ENCODE measurements at places on chromosomes 11 and 22.
A peak's percentile ranks its signal among the peaks of the same experiment; 100 is the strongest.

DNA sequence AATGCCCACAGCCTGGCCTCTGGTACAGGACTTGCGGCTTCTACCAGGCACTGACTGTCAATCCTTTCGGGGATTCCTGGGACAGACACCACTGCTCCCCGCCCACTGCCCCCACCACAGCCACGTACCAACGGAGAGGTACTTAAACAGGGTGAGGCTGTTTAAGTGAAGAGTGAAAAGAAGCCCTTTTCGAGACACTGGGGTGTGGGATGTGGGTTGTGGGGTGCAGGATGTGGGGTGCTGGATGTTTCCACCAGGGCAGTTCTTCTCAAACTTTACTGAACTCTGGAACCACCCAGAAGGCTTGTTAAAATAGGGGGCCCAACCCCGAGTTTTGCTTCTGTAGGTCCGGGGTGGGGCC lies 34.2 kb upstream of the PRR5 start:
- peak; percentile 47 for DNase-seq

- DNase-seq = no peak
Measured at GRCh38 chr11:128697645-128698174, 3.8 kb downstream of the FLI1 start.

DNA sequence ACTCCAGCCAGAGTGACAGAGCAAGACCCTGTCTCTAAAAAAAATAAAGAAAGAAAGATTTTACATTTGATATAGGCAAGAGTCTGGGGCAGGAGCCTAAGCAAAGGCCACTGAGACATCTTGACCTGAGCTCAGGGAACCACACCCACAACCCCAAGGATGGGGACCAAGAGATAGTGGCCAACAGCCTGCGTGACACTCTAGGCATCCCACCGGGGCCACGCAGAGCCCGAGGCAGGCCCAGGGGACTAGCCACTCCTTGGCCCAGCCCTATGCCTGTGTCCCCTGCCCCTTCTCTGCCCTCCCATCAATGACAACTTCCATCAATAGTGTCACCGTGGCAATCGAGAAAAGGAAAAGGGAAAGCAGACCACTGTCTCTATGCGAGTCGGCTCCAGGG lies 41.1 kb downstream of the MN1 start:
- no peak for DNase-seq

DNA sequence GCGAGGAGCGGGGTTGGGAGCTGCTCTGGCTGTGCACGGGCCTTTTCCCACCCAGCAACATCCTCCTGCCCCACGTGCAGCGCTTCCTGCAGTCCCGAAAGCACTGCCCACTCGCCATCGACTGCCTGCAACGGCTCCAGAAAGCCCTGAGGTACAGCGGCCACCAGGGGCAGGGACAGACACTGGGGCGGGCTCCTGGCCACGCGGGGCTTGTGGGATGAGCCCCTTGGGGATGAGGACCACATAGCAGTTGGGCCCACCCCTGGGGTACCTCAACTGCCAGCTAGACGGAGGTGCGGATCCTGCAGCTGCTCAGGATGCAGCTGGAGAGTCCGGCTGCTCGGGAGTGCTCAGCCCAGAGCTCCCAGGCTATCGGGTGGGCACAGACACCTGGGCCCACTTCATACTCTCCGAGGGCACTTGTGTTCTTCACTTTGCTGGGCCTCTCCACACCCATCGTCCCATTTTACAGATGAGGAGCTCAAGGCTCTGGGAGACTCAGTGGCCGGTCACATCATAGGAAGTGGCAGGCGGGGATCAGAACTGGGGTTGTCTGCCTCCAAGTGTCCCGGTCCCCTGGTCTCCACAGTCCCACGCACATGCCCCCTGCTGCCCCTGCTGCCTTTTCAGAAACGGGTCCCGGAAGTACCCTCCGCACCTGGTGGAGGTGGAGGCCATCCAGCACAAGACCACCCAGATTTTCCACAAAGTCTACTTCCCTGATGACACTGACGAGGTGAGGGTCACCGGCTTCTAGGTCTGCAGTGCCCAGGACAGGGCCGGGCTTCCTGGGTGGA lies 77.6 kb downstream of the MYO7A start:
- no peak for DNase-seq

GRCh38 chr11:2521081-2521732 lies 76.4 kb downstream of the KCNQ1 start:
- DNase-seq = no peak

- DNase-seq = no peak
Measured at GRCh38 chr11:134759855-134760254, 347.8 kb upstream of the B3GAT1 start.

- no peak for DNase-seq
Measured at GRCh38 chr11:36155770-36156160, 133.5 kb downstream of the COMMD9 start.

DNA sequence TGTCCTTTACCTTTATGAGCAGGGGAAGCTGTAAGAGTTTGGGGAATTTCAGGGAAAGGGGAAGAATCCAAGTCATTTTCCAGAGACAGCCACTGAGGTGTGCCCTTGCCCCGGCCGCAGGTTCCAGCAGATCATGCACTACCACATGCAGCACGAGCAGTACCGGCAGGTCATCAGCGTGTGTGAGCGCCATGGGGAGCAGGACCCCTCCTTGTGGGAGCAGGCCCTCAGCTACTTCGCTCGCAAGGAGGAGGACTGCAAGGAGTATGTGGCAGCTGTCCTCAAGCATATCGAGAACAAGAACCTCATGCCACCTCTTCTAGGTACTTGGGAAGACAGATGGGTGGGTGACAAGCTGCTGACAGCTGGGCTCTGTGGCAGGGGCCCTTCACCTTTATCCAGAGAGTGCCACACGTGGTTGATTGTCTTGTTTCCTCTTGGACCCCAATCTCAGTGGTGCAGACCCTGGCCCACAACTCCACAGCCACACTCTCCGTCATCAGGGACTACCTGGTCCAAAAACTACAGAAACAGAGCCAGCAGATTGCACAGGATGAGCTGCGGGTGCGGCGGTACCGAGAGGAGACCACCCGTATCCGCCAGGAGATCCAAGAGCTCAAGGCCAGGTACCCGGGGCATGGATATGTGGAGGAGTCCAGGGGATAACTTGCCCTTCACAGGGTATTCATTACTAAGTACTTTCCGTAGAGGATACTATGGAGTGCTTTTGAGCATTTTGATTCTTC lies 5.8 kb upstream of the HMBS start:
- DNase-seq = no peak

DNA sequence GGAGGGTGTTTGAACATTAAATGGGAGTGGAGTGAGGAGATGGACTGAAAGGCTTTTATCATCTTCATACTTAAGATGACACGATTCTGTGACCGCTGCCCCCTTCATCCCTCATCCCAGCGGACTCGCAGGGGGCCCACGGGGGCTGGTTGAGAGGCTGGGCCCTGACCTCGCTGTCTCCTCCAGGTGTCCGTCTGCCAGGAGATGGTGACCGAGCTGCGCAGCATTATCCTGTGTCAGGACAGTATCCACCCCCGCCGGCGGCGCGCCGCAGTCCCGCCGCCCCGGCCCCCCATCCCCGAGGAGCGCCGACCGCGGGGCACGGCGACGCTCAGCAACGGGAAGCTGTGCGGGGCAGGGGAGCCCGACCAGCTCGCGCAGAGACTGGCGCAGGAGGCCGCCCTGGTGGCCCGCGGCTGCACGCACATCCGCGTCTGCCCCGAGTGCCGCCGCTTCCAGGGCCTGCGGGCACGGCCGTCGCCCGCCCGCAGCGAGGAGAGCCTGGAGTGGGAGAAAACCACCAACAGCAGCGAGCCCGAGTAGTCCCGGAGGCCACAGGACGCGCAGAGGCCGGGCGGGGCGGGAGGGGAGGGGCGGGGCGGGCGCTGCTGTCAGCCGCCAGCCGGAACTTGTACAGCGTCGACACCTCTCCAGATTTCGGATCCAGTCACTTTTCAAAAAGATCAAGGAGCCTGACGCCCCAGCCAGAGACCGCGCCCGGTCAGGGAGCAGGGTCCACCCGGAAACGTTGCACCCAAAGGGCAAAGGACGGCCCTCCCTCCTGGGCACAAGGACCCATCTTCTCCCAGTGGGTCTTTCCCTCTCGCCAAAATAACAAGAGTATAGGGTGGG lies 38.0 kb upstream of the TBCEL start:
- DNase-seq = peak; percentile 87

GRCh38 chr11:74299015-74299414 lies 12.4 kb downstream of the P4HA3 start:
- DNase-seq = no peak

GRCh38 chr11:3056296-3057068 lies 741 bp downstream of the CARS1 start:
- DNase-seq = peak; percentile 55

DNA sequence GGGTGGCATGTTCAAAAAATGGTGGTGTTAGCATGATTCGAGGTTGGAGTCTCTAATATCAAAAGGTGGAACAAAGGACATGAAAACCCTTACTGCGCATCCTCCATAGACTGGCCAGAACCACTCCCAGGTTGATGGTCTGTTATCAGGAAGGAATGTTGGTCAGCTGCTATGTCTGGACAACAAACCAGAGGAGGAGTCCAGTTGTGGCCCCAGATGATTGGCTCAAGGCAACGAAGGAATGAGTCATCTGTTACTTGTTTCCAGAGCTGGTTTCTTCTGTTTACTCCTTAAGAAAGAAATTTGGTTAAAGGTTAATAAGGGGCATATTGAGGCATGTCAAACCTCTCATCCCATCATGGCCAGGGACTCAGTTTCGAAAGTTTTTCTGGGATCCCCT lies 56.8 kb upstream of the GRIA4 start:
- no peak for DNase-seq

- no peak for DNase-seq
Measured at GRCh38 chr11:1300569-1301187, 8.8 kb downstream of the TOLLIP start.

GRCh38 chr11:12784445-12784844 lies 110.2 kb downstream of the TEAD1 start:
- no peak for DNase-seq

GRCh38 chr11:2534957-2535672 lies 90.3 kb downstream of the KCNQ1 start:
- DNase-seq = no peak

DNA sequence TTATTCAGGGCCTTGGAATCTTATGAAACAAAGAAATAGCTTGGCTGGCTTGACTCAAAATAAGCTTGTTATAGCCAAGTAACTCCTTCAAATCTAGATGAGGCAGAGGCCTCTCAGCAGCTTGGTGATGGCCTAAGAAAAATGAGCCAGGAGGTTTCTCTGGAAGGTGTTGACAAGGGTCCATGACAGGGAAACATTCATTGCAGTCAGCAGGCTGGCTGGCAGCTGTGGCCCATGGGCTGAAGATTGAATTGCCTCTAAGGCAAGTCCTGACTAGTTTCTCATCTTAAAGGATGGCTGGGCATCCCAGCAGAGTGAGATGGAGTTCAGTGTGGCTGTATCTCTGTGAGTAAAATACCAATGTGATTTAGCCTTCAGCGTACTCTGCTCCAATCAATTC lies 441.0 kb downstream of the NELL1 start:
- no peak for DNase-seq

DNA sequence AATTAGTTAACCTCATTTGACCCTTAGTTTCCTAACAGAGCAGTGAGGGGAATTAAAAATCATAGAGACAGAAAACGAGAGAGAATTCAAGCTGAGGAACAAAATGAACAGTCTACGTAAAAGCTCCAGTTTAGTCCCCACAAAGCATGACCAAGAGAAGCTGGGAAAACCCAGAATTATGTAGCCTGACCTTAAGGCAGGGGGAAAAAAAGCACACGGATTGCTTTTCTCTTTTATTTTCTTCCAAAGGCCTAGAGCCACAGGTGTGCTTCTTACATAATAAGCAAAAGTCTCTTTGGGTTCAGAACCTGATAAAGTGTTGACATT lies 514 bp upstream of the AMBRA1 start:
- no peak for DNase-seq

DNA sequence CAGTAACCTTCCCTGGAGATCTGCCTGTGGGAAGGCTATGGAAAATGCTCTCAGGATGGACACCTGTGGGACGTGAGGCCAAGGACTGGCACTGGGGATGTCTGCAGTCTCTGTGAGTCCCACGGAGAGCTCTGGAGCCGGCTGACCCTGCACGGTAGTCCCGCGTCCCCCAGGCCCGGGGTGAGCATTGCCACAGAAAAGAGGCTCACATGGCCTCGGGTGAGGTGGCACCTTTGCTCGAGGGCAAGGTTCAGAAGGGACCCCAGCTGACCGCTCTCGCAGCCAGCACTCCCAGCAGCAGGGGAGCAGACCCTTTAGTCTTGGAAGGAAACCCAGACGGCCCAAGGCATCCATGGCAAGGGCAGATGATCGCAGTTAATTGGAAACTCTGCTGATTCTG lies 9.0 kb downstream of the RTL6 start:
- DNase-seq = no peak

- peak; percentile 53 for DNase-seq
Measured at GRCh38 chr22:32628628-32629572, 154.3 kb downstream of the FBXO7 start.

GRCh38 chr11:120532082-120532831 lies 20.7 kb downstream of the GRIK4 start:
- peak; percentile 78 for DNase-seq

GRCh38 chr11:47850337-47850736 lies 2.2 kb upstream of the NUP160 start:
- DNase-seq = no peak

GRCh38 chr11:73590991-73591390 lies 6.9 kb downstream of the FAM168A start:
- DNase-seq = no peak

GRCh38 chr11:60994541-60995080 lies 23.1 kb downstream of the CD6 start:
- no peak for DNase-seq

GRCh38 chr11:7056828-7057513 lies 31.8 kb upstream of the RBMXL2 start:
- no peak for DNase-seq

GRCh38 chr22:39723463-39723862 lies 152.9 kb downstream of the CACNA1I start:
- DNase-seq = no peak

DNA sequence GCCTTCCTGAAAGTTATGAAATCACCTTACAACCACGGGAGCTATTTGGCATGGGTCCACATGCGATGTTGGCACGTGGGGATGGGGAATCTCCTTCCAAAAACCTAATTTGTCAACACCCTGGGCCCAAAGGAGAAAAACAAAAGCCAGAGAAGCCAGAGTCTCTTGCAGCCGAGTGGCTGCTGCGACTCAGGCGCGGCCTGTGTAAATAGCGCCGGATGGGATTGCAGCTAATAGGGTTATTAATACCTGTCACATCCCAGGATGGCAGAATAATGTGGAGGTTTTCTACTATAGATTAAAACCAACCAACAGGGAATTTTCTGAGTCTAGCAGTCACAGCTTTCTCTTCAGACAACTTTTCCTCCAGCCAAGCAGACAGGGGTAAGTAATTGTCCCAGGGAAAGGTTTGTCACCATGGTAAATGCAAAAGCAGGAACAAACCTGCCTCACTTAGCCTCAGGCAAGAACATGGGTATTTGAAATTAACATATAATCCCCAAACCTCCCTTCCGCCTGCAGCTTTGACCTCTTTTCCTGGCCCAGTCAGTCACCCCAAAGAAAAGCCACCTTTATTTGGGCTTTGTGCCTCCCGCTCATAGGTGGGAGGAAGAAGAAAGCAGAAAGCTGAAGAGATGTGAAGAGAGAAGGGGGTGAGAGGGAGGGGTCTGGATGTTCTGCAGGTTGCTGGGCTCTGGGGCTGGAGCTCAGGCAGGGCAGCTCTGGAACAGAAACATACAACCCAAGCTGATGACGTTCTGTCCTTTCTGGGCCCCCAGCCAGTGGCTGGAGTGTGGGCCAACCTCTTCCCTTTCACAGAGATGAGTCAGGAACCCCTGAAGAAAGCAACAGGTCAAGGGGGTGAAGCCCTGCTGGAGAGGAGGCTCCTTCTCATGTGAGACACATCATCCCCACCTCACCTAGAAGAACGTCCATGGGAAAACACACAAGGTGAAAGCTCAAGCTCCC lies 376.5 kb downstream of the NXPE2 start:
- DNase-seq = no peak

- DNase-seq = peak; percentile 2
Measured at GRCh38 chr11:88704485-88704884, 361.3 kb downstream of the GRM5 start.

All from GM03348 (cell line).